AG09309 (cell line): ENCODE measurements at places on chromosomes 11 and 22.

GRCh38 chr11:115527534-115528125, 23.4 kb upstream of the CADM1 start:
- no peak for DNase-seq

- no peak for DNase-seq
Measured at GRCh38 chr11:3016861-3017260, 24.7 kb upstream of the NAP1L4 start.

- DNase-seq, result peak; percentile 60
Measured at GRCh38 chr11:2945031-2945756, 16.0 kb upstream of the PHLDA2 start.

DNA sequence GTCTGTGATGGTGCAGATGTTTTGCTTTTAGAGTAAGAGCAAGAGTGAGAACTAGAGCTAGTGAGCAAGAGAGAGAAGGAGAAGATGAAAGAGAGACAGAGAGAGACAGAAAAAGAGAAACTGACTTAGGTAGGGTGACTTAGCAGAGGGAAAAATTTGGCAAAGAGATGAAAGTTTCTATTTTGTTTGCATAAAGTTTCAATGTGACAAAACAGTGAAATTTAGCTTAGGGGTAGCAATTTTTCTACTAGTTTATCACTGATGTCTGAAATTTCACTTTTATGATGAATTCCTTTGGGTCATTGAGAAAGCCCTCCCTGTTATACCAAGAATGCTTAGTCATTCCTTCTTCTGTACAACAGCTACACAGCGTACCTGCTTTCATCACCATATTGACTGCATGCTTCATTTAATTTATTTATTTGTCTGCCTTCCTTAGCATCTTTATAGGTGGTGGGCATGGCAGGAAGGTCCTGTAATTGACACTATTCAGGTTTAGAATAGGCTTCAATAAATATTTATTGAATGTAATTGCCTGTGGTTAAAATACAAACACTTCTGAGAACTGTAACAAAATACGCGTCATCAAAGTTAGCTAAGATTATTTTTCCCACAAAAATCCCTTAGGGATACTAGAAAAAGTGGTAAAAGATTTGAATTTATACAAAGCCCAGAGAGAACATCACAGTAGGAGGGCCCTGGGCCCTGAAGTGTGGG, 19.9 kb upstream of the CTSC start:
- DNase-seq, result no peak

- DNase-seq, result no peak
Measured at GRCh38 chr11:46444305-46444704, 52.7 kb upstream of the CHRM4 start.

DNA sequence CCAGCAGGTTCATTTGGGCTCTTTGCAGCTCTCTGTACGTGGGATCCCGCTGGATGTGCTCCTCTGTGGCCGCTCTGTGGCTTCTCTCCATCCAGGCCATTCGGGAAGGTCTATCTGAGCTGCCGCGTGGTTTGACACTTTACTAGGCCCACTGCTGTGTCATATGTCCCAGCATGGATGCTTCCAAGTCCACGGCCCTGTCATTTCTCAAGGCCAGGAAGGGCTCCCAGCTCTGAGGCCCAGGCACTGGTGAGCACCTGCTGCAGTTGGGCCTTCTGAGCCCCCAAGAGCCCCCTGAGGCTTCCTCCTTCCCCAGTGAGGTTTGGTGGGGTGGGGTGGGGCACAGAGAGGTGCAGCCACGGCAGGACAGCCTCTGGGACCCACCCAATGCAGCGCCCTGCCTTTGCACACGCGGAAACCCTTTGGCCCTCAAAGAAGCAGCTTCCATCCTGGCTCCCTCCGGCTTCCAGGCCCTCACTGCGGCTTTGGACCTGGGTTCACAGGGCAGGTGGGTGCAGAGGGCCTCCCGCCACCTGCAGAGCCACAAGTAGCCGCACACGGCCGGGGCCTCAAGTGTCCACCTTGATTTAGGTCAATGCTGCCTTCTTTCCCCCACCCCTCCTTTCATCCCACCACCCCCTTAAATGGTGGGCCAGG, 44.5 kb upstream of the FGF3 start:
- no peak for DNase-seq

DNA sequence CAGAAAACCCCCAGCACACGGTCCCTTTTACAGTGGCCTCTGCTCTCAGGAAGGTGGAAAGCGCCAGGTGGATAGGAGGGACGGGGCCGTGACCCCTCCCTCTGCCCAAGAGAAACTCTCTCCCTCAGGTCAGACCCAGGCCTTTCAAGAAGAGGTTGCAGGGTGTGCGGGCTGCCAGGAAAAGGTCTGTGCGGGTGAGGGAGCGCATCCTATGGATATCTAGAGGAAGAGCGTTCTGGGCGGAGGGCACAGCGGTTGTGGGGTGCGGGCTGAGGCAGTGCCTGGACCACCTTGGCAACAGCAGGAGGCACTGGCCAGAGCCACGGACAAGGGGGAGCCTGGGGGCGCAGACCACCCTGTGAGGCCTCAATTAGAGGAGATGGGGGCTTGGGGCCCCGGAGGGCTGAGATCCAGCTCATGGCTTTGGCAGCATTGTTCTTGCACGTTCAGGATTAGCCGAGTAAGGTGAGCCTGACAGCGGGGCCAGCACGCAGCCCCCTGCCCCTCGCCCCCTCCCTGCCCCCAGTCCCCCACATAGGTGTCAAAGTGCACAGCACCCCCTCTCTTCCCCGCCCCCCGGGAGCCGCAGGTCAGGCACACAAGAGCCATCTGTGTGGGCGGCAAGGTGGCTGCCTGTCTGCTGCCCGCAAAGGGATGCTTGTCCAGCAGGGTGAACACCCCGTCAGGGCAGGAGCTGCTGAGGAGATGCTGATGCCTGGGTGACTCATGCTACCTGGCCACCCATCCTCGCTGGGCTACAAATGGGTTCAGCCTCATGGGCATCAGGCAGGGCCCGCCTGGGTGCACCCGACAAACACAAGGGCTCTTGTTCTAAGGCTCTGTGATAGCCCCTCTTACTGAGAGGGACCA, 92.8 kb upstream of the KCNQ1OT1 start:
- no peak for DNase-seq

DNA sequence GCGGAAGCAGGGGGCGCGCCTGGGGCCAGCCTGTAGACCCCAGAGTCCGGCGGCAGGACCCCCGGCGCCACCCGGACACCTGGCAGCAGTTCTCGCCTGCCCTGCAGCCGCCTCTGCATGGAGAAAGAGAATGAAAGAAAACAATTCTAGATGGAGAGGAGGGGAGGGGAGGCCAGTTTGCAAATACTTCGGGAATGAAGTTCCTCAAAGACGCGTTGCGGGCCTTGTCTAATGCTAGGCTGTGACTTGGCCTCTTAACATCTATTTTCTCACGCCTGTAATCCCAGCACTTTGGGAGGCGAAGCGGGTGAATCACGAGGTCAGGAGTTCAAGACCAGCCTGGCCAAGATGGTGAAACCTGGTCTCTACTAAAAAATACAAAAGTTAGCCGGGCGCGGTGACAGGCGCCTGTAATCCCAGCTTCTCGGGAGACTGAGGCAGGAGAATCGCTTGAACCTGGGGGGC, 2.1 kb upstream of the BARX2 start:
- no peak for DNase-seq
